SK-N-MC (cell line): ENCODE measurements at places on chromosomes 6 and 20.

DNA sequence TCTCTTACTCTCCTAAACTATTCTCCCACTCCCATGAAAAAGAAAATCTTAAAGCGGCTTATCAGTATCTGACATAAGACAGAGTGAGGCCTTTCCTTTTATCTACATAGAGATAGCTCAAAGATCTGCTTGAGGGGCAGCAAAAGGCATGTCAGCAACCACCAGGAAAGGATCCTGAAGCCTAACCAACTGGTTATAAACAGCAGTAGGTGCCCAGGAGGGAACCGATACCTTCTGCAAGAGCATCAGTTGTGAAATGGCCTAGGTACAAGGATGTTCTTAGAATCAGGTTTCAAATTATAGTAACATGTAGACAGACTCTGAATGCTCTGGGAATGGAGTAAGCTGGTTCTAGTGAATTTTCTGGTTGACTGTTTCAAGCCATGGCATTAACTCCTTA lies 21.4 kb downstream of the JARID2 start:
- no peak for DNase-seq

GRCh38 chr6:106735136-106735633 lies 105.8 kb downstream of the QRSL1 start:
- DNase-seq, result no peak

DNA sequence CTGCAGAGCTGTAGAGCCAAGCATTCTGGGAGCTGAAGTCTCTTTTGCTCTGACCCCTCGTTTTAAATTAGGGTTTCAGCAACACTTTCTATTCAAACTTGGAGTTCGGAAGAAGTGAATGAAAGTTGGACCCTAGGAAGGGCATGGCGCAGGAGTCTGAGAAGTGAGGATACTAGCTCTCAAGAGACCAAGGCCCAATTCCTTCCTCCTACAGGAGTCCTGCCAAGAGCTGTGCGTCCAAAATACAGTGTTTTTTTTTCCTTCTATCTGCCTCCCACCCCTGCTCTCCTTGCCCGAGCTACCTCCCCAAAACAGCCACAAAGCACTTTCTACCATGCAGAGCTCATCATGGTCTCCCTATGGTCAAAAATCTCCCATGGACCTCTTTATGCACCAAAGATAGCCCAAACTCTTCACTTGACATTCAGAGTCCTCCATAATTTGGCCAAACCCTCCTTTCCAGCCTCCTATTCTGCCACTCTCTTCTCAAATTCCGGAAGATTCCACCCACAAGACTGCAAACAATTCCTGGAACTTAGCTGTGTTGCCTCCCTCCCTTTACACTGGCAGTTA lies 649 bp upstream of the CSNK2A1 start:
- no peak for DNase-seq

GRCh38 chr6:108762394-108762793 lies 85.8 kb upstream of the ARMC2 start:
- no peak for DNase-seq

- no peak for DNase-seq
Measured at GRCh38 chr6:46331461-46331860, 159.8 kb downstream of the RCAN2 start.

GRCh38 chr6:69820018-69820417 lies 23.2 kb upstream of the LMBRD1 start:
- no peak for DNase-seq

DNA sequence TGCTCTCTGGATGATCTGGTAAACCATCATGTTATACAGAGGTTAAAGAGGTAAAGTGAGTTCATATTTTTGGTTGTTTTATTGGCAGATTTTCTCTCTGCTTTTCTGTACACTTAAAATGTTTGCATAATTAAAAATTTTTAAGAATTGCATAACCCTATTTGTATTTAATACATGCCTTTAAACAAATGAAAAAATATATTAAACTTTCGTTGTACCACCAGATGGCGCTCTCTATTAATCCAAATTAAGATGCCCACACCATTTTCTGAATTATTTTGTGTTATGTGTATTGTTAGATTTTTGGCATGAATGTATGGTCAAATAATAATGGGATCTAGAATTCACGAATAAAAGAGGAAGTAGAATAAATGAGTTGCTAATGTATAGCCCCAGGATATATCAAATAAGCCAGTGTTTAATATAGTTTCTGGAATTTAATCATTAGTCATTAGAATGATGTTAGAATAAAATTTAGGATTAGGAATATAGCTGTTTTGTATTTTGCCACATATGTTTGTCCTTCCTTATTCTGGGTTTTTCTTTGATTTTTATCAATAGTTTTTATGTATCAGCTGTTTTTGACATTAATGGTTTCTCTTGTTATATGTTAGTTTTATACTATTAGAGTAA lies 38.9 kb downstream of the SMAP1 start:
- DNase-seq, result peak; percentile 59

DNA sequence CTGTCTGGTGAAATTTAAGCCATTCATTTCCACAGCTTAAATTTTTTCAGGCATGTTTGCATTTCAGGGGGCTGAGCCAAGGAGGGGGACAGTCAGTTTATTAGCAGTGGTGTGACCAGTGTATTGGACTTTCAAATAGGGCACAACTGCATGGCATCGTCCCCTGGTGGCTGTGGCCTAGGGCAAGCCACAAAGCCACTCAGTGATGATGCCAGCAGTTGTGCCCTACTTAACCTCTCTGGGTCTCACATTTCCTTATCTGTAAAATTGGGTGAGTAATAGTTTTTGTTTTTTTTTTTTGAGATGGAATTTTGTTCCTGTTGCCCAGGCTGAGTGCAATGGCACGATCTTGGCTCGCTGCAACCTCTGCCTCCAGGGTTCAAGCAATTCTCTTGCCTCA lies 48.0 kb downstream of the CDC5L start:
- DNase-seq, result no peak
